ENCODE measurements at places on chromosomes 4 and X.
A peak's percentile ranks its signal among the peaks of the same experiment; 100 is the strongest.

DNA sequence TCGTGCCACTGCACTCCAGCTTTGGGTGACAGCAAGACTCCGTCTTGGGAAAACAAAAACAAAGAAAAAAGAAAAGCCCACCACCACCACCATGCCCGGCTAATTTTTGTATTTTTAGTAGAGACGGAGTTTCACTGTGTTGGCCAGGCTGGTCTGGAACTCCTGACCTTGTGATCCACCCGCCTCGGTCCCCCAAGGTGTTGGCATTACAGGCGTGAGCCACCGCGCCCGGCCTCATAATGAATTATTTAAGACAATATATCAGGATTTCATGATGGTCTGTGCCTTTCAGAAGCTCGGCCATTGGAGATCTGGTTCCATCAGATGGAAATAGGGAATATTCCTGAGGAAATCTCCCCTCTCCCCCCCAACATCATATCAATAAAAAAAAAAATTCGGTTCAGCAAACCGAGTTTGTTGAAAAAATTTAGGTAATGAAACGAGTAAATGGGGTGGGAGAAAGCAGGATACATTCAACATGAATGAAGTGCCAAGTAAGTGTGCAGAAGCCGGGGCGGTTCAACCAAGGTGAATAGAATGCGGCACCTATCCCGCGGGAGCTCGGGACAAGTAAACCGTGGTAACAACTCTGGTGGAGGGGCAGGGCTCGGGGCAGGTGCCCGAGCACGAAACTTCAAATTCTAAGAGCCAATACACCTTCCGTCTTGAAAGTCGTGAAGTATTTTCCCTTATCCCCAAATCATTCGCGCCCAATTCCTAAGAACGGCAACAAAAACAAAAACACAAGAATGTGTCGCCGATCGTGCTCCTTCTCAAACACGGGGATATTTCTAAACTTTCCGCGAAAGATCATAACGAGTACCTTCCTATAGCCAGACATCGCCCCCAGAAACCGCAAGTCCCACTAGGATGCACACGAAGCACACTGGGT is 773 bp upstream of the TXLNG start:
- no peak for DNase-seq

DNA sequence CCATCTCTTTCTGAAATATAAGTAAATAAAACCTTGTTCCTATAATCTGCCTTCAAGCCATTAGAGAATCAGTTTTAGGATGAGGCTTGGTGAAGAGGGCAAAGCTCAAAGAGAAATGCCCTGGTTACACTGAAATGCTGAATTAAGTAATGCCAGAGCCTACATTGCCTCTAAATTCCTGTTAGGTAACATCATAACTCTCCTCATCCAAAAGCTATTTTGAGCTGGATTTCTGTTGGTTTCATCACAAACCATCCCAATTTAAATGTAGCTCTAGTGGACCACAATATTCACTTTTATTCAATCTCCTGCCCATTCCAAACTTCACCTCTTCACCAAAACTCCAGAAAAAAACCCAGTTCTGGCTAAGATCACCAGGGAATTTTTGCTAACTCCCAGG is 1319.7 kb upstream of the TENM3 start:
- DNase-seq, result peak; percentile 79

DNA sequence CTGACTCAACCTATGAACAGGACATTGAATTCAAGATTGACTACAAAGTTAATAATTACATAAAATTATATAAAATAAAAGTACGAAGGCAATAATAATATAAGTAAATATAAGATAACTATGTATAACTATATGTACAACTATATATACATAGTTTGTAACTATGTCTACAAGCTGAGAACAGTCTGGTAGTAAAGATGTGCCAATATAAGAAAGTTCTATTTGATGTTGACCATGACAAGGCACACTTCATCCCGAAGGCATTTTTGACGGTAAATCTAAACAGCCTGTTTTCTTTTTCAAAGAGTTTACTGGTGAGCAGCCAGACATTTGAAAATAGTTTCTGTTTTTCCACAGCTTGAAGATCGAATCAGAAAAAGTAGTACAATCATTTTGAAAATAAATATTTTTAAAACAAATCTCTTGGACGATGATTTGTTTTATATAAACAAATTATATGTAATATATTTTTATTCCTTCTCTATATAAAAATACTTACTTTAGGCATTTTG is 112.9 kb downstream of the CEP44 start:
- DNase-seq, result no peak

- DNase-seq, result no peak
These were observed 108.5 kb downstream of the PHKA2 start for GRCh38 chrX:18875256-18875878.

GRCh38 chr4:155659176-155659575 is 7.5 kb upstream of the GUCY1A1 start:
- no peak for DNase-seq

- peak; percentile 17 for DNase-seq
These were observed 58.9 kb downstream of the HOPX start for GRCh38 chr4:56622176-56622575.

DNA sequence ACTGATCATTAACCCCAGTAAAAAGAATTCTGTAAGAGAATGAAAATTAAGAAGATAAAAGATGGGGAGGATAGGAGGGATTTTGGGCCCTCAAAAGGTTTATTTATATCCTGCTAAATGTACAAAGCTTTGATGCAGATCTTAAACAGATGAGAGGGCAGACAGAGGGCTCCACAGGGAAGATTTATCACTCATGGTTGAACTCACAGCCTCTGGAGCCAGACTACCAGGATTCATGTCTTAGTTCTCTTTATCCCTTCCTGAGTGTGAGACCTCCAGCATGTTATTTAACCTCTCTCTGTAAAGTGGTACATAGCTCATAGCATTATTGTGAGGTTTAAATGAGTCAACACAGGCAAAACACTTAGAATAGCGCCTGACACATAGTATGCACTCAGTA is 74.4 kb downstream of the SOWAHB start:
- no peak for DNase-seq

GRCh38 chrX:49309401-49309981 is 6.0 kb downstream of the GAGE10 start:
- no peak for DNase-seq

- peak; percentile 43 for DNase-seq
These were observed 20.4 kb downstream of the TMEM131L start for GRCh38 chr4:153486281-153487151.

- DNase-seq, result no peak
These were observed 406.8 kb downstream of the STIM2 start for GRCh38 chr4:27267339-27267969.

- DNase-seq, result no peak
These were observed 361.8 kb downstream of the TEX13C start for GRCh38 chrX:125681507-125681906.

- DNase-seq, result no peak
These were observed 3.5 kb upstream of the IQSEC2 start for GRCh38 chrX:53284684-53285447.

- DNase-seq, result no peak
These were observed 363.3 kb upstream of the MAGEB2 start for GRCh38 chrX:29851857-29852605.

- DNase-seq, result no peak
These were observed 20.2 kb downstream of the CETN2 start for GRCh38 chrX:152810403-152810802.

GRCh38 chrX:20515841-20516461 is 249.2 kb upstream of the RPS6KA3 start:
- peak; percentile 59 for DNase-seq

- DNase-seq, result no peak
These were observed 20.8 kb downstream of the PPEF2 start for GRCh38 chr4:75881476-75881875.

GRCh38 chr4:150002561-150002960 is 75.7 kb upstream of the DCLK2 start:
- no peak for DNase-seq

DNA sequence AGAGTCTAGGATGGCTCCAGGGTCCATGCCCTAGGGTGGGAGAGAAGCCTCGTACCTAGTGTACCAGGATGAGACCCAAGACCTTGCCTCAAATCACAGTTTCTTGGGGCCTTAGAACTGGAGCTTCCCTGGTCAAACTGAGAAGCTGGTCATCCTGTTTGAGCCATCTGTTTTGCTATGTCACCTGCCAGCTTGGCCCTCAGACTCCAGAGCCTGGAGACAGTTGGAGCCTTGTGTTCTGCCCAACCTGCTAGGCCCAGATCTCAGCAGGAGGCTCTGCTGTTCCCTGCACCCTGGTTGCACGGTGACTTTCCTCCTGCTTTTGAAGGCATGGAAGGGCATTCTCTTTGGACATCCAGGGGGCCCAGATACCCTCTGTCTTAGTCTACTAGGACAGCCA is 206.3 kb upstream of the ATP6AP2 start:
- no peak for DNase-seq

GRCh38 chrX:112808007-112808406 is 32.6 kb downstream of the AMOT start:
- no peak for DNase-seq

GRCh38 chrX:121886557-121886956 is 839.1 kb downstream of the GLUD2 start:
- DNase-seq, result no peak

DNA sequence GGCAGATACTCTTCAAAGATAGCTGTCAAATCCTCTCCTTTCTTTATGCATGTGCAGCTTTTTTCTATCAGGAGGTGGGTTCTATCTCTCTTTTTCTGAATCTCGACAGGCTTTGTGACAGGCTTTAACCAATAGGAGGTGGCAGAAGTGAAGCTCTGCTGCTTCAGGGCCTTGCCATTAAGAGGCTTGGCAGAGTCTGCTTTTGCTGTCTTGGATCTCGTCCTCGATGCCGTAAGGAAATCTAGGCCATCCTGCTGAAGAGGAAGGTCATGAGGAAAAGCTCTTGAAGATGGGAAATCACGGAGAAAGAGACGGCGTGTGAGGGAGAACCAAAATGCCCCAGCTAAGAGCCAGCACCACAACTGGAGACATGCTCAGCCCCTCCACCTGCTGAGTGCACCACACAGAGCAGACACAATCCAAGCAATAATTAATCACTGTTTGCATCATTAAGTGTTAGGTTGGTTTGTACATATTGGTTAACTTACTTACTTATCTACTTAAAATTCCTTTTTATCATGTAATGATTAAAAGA is 92.2 kb downstream of the DDIT4L start:
- no peak for DNase-seq

- no peak for DNase-seq
These were observed 577.2 kb upstream of the AADAT start for GRCh38 chr4:170666909-170667308.

GRCh38 chr4:31461421-31461820 is 741.3 kb downstream of the PCDH7 start:
- DNase-seq, result peak; percentile 13

- DNase-seq, result no peak
These were observed 177.4 kb downstream of the SPRY1 start for GRCh38 chr4:123573866-123574508.

- DNase-seq, result no peak
These were observed 71.3 kb downstream of the PPEF2 start for GRCh38 chr4:75830906-75831305.

DNA sequence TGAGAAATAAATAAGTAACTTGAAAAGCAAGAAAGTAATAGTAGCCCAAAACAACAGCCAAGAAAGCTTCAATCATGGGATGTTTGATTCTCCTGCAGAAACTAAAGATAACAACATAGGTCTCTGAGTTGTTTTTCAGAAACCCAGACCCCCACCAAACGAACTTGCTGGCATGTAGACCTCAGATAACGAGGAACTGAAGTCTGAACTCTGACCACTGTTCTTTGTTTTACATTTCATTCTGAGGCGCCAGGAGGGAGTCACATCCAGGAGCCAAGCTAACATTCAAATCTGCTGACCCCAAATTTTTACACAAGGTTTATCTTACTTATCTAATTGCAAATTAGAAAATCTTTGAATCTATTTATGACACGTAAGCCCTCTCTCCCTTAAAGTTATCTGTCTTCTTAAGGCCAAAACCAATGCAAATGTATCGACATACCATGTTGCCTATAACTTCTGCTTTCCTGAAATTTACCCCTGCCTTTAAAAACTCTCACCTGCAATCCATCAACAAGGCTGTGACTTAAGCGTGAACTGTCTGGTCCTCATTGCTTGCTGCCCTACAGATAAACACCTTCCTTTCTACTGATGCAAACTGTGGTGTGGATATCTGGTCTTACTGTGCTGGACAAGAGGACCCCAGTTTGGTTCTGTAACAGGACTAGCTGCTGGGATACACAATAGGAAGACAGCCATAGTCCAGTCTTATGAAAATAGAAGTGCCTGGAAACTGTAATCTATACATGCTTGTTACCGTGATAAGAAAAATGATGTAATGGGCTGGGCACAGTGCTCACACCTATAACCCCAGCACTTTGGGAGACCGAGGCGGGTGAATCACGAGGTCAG is 37.5 kb upstream of the NEIL3 start:
- DNase-seq, result no peak

DNA sequence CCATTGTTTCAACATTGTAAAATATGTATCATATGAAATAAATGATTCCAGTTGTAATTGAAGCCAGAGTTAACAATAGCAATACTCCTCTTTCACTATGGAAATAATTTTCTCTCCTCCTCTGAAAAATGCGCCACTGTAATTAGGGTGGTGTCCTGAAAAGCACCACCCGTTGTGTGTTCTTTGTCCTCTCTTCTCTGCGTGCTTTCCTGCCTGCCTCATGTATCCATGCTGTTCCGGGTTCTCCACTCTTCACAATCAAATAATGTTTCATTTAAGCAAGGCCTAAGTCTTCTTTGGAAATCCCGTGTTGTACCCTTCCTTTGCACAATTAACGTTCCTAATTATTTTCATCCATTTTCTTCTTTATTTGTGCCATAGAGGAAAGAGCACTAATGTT is 293.3 kb downstream of the ADGRL3 start:
- no peak for DNase-seq

DNA sequence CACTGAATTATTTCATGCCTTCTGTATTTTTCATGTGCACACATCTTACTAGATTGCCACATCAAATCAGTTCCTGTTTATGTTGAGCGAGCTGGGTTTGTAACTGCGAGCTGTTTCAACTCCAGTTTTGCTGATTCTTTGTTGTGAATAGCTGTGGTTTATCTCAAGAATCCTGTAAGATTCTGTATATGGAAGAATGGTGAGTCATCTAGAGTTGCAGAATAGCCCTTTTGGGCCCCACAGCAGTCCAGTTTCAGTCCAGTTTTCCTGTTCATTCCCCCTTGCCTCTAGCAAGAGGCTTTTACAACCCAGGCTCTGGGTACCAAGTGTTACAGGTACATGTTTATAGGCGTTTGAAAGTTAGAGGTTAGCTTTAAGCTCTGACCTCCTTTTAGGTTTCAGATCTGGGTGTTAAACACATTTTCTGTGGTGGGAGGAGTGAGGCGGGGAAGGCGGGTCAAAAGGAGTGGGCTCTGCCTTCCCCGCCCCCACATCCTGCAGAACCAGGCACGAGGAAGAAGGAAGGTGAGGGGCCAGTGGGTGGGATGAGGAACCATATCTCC is 32.7 kb downstream of the TBC1D14 start:
- DNase-seq, result peak; percentile 93

GRCh38 chr4:83128240-83128929 is 13.9 kb upstream of the PLAC8 start:
- peak; percentile 21 for DNase-seq

Data from fibroblast of the conjunctiva (primary cell).